ENCODE measurements at places on chromosomes 16 and 17.
A peak's percentile ranks its signal among the peaks of the same experiment; 100 is the strongest.

- peak; percentile 3 for DNase-seq
These were observed 48.5 kb upstream of the HELZ start for GRCh38 chr17:67293251-67294203.

DNA sequence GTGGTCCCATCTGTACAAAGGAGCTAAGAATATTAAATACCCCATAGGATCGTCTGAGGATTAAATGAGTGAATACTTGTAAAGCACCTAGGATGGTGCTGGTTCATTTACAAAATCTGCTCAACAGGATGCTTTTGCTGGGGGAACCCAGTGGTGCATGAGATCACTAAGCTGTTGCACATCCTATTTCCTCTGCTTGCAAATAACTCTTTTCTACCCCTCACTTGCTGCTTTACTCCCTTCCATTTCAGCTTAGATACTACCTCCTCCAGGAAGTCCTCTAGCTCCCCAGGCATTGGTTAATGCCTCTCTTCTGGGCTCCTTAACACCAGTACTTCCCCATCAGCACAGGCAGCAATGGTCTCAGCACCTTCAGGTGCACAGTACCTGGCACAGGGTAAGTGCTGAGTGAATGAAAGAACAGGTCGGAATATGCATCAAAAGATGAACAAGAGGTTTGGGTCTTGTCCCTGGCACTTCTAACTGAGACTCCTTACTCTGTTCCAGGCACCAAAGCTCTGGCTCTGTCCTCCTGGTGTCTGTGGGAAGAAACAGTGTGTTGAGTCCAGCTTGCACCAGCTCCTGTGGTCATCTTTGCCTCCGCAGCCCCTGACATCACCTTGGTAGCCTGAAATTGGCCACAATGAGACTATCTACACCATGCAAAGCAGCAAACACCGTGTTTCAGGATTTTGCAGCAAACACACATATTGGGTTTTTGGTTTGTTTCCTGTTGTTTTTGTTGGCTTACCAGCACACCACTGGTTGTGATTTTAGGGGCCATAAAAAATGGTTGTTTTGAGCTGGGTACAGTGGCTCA, 24.1 kb upstream of the IL21R start:
- DNase-seq: no peak

DNA sequence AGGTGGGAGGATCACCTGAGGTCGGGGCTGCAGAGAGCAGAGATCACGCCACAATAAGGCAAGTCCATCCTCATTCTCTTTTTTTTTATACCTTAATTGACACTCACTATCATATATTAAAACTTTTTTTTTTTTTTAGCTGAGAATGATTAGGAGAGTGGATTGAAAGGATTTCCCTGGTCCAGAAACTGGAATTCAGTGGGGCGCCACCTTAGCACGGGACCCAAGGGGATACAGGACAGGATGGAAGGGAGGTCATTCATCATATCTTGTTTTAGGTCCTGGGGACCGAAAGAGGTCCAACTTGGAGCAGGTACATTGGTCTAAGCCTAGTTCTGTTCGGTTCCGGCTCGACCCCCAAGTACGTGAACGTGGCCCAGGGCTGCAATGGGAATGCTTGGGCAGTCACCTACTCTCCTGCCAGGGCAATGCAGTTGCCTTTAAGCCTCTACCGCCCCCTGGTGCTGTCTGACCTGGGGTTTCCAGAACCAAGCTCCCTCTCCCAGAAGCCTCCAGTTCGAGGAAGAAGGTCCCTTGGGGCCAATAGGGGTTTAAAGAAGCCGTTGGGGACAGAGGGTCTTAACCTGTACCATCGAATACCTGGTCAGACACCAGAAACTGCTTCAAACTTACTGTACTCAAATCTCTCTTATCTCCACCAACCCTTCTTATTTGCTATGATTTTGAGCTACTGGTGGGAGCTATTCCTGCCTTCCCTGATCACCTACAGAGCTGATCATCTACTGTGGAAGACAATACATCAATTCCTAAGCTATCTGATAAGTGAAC, 19.9 kb upstream of the GPATCH8 start:
- DNase-seq: no peak

- no peak for DNase-seq
These were observed 29.4 kb downstream of the RBFOX3 start for GRCh38 chr17:79581324-79581932.

GRCh38 chr16:70694868-70695218, 9.0 kb upstream of the MTSS2 start:
- no peak for DNase-seq

Measured in AG09319 (cell line).